NCI-H524 (cell line): ENCODE measurements at places on chromosomes 3 and 15.

GRCh38 chr3:195394024-195394423, 48.8 kb downstream of the ACAP2 start:
- DNase-seq = no peak

DNA sequence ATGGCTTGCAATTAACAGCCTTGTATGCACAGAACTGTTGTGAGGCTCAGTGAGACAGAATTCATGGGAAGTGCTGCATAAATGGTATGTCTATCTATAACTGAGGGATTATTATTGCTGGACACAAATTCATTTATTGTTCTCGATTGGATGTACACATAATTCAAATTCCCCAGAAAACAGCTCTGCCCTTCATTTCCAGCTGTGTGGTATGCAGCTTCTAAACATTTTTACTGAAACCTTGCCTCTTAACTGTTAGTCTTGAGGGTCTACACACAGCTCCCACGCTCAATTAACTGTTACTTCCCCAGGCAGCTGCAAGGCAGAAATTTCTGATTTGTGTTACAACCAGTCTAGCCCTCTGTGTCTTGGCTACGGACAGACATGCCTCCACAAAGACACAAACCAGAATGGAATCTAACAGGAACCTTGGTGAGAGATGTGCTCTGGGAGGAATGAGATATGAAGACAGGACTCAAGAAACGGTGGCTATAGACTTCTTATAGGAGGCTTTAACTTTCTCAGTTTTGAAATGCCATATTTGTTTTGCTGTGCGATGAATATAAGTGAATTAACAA, 139.7 kb upstream of the TBL1XR1 start:
- DNase-seq = no peak

GRCh38 chr3:55607175-55607574, 120.1 kb upstream of the WNT5A start:
- no peak for DNase-seq

DNA sequence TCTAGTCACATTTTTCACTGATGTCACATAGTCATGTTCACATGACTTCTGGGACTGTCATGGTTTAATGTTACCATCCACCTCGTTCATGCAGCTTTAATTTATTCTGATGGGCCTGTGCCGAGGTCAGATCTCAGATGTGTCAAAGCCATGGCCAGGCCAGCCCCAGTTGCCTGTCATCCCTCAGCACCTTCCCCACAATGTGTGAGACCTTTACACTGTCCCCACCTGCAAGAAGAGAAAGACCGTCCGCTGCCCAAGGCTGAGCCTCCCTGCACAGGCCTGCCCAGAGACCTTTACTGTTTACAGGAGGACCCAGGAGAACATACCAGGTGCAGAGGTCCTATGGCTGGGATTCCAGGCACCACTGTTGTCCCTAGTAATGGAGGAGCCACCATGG, 12.8 kb upstream of the KLF15 start:
- no peak for DNase-seq

GRCh38 chr15:79656151-79657000, 224.2 kb downstream of the MINAR1 start:
- peak; percentile 26 for DNase-seq

DNA sequence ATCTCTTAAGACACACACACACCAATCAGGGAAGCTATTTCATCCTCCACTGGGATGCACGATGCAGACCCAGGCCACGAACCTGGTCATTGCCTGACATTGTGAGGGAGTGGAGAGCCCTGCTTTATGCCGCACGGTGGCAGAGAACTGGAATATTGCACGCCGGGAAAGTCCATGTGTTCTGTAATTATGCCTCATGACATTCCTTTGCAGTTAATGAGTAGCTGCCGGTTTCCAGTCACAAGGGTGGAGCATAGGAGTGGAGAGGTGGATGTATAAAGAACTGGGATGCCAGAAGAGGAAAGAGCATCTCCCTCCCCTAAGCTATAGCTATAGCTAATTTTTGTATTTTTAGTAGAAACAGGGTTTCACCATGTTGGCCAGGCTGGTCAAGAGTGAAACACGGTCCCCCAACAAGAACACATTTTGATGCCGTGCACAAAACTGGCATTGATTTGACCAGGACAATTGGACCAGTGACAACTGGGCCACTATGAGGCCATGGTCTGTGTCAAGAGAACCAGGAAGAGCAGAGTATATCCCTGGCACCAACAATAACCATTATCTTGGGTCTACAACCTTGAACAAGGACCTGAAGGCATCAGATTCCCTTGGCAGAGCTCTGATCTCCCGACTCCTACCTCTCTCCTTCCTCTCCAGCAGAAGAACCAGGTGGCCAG, 51.4 kb downstream of the SH3BP5 start:
- no peak for DNase-seq
